ENCODE measurements at places on chromosomes 5 and 9. TPM values are rescaled to one million over a fixed set of nuclear protein-coding genes. Genes with fewer than 3 reads are reported as not detected.

Gene SHB
- 18.4 TPM for total RNA-seq

Gene DEPDC1B
- 44.9 TPM for total RNA-seq

Gene SLIT3
- 2.0 TPM for total RNA-seq

Gene CDC25C
- 22.9 TPM for total RNA-seq

Gene SMIM33
- not detected for total RNA-seq

Gene WNT8A
- total RNA-seq = not detected

Gene B4GALT7
- total RNA-seq = 28.8 TPM

Gene SPATA31D4
- total RNA-seq = not detected

Gene IFNA13
- total RNA-seq = not detected

Gene SPATA31E1
- not detected for total RNA-seq

Gene COL15A1
- total RNA-seq = not detected

Gene ANKRD34B
- total RNA-seq = not detected

Gene SPATA31D3
- not detected for total RNA-seq

Gene WDR55
- total RNA-seq = 38.8 TPM

Gene PSMD5
- 68.1 TPM for total RNA-seq

Gene SPINK7
- not detected for total RNA-seq

Gene SPINK6
- not detected for total RNA-seq

Gene SHOC1
- not detected for total RNA-seq

Gene PTGDS
- total RNA-seq = not detected
